ENCODE measurements at places on chromosomes 12 and 14.

- no peak for DNase-seq
Measured at GRCh38 chr12:106097011-106097410, 41.7 kb downstream of the NUAK1 start.

- no peak for DNase-seq
Measured at GRCh38 chr12:113587720-113588119, 116.0 kb upstream of the LHX5 start.

GRCh38 chr12:107469011-107469410 lies 216.6 kb upstream of the PWP1 start:
- DNase-seq: no peak

- no peak for DNase-seq
Measured at GRCh38 chr14:55547650-55548315, 32.2 kb upstream of the KTN1 start.

GRCh38 chr14:88476214-88476774 lies 78.5 kb downstream of the PTPN21 start:
- DNase-seq: no peak

DNA sequence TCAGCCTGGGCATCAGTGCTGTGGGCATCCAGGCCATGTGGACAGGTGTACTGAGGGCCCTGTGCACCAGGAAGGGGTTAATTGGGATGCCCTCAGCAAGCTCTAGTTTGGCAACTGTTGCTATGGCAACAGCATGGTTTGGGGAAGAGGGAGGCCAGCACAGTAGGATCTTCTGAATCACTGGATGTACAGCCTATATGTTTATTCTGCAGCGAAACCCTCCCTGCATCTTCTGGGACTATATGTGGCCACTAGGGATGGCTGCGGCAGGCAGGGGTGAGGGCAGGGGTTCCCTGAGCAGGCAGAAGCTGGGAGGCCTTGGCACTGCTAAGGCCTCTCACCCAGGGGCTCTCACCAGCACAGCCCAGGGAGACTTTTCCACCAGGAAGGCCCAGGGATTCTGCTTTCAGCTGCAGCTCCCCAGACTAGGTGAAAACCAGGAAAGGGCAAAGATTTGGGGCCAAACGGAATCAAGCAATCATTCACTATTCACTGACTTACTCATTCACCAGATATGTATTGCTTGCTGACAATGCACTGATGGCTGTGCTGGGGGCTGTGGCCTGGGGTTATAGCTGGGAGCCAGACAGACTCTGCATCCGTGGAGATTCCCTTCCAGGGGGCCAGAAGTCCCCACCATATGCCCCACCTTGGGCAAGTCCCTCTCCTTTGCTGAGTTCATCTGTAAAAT lies 42.8 kb downstream of the IRF2BPL start:
- no peak for DNase-seq

- DNase-seq: no peak
Measured at GRCh38 chr14:69658664-69659261, 47.4 kb downstream of the SUSD6 start.

- DNase-seq: no peak
Measured at GRCh38 chr12:51021694-51022093, 4.5 kb downstream of the SLC11A2 start.

- DNase-seq: no peak
Measured at GRCh38 chr12:33825442-33825841, 196.9 kb upstream of the ALG10 start.

DNA sequence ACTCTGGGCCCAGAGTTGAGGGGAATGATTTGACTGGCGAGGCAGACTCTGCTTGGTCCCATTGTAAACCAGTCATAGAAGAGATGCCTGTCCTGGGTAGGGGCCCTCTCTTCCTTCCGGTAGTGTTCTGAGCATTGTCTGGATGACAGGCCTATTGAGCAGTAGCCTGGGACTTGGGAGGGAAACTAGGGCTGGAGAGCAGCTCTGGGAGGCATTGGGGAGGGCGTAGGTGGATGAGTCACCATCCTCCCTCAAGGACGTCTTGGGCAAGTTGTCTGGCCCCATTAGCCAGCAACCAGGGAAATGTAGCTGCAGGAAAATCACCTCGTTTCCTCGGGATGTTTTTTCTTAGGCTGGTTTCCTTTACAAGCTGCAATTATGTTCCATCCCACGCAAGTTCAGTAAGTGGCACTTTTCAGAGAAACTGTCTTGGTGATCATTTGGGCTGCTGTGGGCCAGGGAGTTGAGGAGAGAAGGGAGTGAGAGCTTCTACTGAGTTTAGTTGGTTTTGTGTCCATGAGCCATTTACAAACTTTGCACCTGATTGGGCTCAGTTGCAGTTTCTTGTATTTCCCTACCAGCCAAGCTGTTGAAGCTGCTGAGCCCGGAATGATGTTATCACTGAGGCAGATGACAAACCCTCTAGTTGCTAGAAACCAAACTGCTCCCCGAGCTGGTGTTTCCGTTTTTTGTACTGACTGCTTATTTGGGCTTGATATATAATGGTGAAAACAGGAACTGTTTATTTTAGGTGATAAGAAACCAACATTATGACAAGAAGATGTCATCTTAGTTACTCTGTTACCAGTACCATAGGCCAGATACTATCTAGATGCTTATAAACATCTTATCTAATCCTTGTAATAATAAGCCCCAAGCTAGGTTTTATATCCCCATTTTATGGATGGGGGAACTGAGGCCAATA lies 147.6 kb downstream of the CHST11 start:
- DNase-seq: peak; percentile 73

DNA sequence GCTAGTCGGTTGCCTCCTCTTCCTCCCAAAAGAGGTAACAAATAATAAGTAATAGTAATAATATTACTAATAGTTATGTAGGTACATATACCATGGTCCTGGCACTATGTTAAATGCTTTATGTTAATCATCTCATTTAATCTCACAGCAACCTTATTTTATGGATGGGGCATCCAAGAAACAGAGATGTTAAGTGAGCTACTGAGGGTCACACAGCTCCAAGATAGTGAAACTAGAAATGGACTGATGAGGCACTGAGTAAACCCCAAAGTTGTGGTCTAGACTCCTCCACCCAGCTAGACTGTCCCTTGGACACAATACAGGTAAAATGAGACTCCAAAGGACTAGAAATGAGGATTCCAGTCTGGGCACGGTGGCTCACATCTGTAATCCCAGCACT lies 15.1 kb downstream of the ZFHX2 start:
- no peak for DNase-seq

DNA sequence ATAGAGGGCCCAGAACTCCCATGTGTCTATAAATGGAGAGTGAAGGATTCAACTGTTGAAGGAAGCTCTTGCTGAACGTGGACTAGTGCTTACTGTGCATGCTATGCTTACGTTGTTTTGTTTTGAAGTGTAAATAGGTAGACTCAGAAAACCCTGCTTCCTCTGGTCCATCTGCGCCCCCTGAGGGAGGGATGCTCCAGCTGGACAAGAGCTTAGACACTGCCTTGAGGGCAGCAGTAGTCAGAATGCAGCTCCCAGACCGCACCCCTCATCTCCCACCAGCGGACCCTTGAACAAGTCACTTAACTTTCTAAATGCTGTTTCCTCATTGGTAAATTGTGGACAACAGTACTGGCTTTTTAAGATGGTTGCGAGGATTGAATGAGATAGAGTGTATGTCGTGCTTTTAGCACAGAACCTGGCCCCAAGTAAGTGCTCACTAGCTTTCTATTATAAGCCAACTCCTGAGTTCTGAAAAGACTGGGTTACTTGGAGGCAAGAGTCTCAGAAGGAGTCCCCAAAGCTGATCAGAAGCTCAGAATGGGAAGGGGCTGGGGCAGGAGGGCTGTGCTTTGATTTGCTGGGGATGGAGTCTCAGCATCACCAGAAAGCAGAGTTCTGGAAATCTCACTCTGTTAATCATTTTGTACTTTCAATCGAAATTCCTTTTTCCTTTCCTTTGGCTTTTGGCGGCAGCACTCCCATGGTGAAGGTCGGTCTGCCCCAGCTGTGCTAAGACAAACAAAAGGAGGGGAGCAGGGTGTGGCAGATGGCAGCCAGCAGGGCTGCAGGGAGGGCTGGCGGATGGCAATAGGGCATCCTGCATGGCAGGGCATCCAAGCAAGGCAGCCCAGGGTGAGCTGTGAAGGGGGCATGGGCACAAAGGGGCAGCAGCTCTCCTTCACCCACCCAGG lies 15.6 kb downstream of the AGAP2 start:
- DNase-seq: no peak

GRCh38 chr14:100403105-100403504 lies 80.0 kb downstream of the SLC25A47 start:
- no peak for DNase-seq

- DNase-seq: no peak
Measured at GRCh38 chr12:102009796-102010195, 52.0 kb downstream of the WASHC3 start.

DNA sequence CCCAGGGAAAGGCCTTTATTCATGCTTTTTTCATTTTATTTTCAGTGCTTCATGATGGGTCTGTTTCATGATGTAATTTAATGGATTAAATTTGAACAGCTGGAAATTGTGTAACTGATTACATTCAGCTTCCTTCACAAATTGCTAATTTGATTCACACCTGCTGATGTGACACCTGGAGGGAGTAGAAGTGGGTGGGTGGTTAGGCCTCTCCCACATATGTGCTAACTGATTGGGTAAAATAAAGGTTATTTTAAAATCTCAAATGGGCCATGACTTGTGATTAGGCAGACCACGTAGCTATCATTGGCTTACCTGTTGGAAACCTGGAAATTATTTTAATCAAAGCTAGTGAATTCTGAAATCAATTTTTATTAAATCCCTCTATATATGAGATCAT lies 142.1 kb downstream of the GXYLT1 start:
- no peak for DNase-seq

DNA sequence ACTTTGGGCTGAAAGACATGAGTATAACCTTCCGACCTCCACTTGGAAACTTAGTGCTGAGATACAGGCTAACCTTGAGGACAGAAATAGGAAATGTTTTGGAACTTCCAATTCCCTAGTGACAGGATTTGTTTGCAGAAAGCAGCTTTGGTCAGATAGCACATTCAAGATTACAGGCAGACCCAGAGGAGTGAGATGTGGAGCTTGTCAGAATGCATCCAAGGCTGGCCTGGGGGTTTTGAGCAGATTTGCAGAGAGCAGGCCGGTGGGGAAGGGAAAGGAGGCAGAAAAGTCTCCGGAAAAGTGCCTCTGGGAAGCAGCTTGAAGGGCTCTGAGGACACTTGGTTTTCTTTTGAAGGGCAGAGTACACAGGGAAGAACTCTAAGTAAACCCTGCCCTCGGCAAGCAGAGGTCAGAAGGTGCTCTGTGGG lies 180.3 kb downstream of the ETV6 start:
- no peak for DNase-seq

GRCh38 chr14:33777681-33778080 lies 173.2 kb downstream of the EGLN3 start:
- DNase-seq: no peak

DNA sequence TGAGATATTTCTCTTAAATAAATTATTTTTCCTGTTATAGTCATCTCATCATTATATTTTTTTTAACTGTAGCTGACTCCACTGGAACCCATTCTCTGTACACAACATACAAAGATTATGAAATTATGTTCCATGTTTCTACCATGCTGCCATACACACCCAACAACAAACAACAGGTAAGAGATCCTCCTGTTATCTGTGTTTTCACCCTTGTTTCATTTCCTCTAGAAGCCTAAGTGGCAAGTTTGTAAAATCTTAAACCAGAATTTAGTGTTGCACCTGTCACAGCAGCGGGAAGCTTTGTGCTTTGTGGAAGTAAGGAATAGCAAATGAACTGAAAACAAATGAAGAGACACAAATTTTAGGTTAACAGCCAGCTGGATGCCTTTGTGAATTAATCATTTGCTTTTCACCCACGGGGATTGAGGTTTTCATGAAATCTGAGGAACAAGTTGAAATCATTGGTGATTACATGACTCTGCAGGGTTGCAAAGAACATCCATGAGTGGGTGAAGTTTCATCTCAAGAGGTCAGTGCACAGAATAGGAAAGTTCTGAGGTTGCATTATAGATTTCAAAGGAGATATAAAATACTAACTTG lies 273.9 kb upstream of the RGS6 start:
- DNase-seq: no peak

DNA sequence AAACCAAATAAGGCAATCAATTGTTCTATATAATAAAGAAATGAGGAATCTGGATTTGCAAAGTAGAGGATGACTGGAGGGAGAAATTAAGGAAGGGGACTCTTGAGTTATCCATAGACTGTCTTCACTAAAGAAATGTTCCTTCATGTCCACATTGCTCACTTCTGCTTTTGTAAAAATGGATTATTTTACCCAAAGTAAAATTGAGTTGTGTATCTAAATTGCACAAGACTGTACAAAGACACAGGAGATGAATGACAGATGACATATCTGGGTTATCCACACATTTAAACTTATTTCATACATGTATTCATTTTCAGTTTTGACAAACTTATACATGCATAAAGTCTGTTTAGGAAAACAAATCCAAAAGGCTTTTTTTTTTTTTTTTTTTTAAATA lies 11.3 kb downstream of the ATP2B1 start:
- no peak for DNase-seq

DNA sequence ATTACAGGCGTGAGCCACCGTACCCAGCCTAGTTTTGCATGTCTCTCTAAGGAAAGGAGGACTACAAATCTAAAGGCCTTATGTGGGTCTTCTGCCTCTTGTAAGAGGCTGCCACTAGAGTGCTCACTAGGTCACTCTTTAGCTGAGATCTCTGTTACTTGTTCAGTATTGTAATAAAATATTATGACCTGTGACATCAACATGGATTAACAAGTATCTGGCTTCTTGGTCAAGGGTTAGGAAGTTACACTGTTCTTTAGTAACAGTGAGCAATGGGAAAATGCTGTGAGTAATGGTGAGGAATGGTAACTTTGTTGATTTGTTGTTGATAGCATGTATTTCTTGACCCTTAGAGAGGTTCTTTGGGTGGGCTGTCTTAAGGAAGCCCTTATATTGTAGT lies 50.5 kb downstream of the ERC1 start:
- DNase-seq: no peak

- no peak for DNase-seq
Measured at GRCh38 chr14:72686101-72686500, 207.8 kb downstream of the DPF3 start.

DNA sequence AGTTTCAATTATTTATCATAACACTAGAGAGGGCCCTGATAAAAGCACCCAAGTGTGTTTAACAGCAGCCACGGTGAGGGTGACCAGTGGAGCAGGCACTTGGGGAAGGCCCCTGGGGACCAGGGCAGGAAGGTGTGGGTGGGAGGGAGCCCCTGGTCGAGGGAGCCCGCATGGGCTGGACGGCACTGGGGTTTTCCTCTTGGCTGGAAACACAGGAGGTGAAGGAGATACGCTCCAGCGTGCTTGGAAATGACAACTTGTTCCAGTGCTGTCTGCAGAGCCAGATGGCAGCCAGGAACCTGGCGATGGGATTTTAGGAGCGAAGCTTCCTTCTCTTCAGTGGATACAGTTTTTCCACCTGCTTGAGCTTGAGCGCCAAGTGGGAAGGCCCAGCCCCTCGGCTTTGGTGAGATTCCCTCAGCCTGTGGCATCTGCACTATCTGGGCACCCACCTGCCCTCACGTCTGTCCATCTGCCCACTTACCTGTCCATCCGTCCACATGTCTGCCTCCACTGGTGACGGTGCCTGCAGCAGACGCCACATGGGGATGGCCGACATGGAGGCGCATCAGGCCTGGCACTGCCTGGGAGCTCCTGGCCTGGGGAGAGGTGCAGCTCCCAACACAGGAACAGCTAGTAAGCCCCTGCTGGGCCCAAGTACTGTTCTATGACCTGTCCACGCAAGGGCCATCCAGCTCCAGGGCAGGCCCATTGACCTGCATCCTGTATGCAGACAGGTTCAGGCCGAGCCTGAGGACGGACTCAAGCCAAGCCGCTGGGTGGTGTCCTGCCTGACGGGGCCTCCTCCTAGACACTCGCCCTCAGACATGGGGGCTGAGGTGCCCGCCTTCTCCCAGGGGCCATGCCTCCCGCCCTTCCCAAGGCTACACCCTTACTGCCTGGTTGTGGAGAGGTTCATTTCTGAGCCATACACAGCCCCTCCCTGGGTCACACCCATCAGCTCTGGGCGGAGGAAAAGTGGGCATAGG lies 192.2 kb upstream of the C14orf180 start:
- no peak for DNase-seq
